ENCODE measurements at places on chromosomes 3 and 15.

DNA sequence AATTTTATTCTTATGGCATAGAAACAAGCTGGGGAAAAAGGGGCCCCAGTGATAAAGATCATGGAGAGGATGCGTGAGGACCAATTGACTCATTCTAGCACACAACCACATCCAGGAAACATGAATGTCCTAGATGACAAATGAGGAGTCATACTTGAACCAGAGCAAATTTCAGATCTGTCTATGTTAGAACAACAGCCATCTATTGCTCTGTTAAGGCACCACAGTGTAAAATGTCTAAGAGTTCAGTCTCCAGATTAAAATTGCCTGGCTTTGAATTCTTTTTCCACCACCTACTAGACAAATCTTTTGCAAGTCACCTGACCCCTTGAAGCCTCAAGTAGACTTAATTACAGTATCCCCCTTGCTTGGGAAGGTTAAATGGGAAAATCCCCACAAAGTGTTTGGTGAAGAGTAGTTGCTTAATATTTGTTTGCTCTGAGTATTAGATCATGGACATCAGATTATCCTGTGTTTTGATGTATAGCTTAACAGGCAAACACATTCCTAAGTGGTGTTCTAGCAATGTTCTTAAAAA lies 258.7 kb upstream of the TGFBR2 start:
- peak; percentile 18 for DNase-seq

- DNase-seq: peak; percentile 24
Observed at GRCh38 chr3:40645883-40646282, 121.1 kb downstream of the ZNF621 start.

- DNase-seq: no peak
Observed at GRCh38 chr3:97235611-97236315, 421.4 kb downstream of the EPHA6 start.

GRCh38 chr3:1197051-1197450 lies 104.2 kb downstream of the CNTN6 start:
- DNase-seq: no peak

- no peak for DNase-seq
Observed at GRCh38 chr3:33008282-33008681, 56.8 kb downstream of the CCR4 start.

GRCh38 chr15:48440084-48440483 lies 108.9 kb downstream of the DUT start:
- DNase-seq: no peak

DNA sequence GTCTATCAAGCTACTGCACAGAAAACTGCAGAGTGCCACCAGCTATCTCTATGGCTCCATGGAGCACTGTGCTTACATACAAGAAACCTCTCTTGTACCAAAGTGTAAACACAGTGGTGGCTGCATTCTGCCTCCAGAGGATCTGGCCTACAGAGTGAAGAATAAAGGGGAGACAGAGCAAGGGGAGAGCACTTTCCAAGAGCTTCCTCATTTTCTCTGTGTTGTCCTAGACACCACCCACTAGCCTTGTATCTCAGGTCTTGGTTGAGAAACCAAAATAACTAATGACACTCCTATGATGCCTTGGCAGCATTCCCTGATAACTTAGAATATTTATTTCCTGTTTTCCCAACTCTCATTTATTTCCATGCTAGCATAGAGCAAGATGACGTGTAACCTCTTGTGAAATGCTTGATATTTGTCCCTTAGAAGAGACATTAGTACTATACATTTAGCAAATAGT lies 56.9 kb upstream of the PHLDB2 start:
- no peak for DNase-seq

- DNase-seq: no peak
Observed at GRCh38 chr3:156681002-156681401, 6.6 kb downstream of the TIPARP start.

DNA sequence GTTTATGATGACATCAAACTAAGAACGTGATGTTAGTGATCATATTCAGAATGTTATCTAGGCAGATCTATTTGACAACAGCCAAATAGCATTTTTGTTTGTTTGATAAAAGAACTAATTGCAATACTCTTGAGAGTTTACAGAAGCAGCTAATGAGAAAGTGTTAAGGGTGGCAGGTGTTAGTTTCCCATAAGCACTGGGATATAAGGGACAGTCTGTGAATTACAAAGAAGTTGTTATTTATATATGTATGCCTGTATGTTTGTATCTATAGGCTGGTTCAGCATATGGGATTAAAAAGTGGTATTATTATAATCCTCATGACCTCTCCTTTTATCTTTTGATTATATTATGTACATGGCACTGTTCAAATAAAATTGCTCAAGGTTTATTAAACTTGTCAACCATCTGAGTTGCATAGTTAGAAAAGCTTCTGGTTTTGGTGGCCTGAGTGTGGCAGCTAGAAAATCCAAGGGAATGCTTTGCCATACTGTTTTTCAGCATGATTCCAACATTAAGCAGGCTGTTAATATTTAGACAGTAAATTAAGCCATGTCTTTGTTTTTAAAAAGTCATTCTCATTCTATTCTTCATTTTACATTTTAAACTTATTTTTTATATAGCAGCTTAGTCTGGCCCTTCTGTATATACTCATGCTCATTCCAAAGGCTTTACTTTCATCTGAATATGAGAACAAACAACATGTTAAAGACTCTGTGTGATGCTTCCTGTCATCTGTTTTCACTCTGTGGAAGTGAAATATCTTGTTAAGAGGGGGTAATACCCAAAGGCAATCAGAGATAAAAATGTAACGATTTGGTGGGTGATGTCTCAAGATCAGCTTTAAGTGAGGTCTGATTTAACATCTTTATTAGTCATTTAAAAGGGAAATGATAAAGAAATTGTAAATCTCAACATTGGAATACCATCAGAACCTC lies 13.1 kb downstream of the ROBO2 start:
- no peak for DNase-seq

DNA sequence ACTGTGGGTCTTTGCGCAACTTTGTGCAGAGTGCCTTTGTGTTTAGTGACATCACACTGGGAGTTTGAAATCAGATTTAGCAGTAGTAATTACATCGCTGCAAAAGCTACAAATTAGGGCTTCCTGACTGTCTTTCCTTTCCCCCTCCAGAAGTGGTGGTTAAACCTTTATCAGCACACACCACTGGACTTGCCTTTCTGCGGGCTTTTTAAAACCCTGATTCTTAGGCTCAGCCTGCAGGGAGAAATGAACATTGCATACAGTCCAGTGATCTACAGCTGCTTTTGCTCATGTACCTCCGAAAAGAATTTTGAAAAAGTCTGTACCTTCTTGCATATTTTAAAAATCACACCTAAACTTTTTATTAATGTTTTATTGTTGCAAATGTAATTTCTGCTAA lies 219.7 kb upstream of the NAALADL2 start:
- DNase-seq: no peak

GRCh38 chr3:123350971-123351370 lies 97.9 kb downstream of the ADCY5 start:
- no peak for DNase-seq

GRCh38 chr15:56950979-56951378 lies 32.5 kb downstream of the TCF12 start:
- no peak for DNase-seq

- DNase-seq: no peak
Observed at GRCh38 chr3:45957586-45957985, 14.3 kb downstream of the CXCR6 start.

- DNase-seq: peak; percentile 60
Observed at GRCh38 chr15:67024314-67024997, 40.9 kb upstream of the SMAD3 start.

GRCh38 chr15:25060472-25060803 lies 105.7 kb downstream of the SNRPN start:
- no peak for DNase-seq

DNA sequence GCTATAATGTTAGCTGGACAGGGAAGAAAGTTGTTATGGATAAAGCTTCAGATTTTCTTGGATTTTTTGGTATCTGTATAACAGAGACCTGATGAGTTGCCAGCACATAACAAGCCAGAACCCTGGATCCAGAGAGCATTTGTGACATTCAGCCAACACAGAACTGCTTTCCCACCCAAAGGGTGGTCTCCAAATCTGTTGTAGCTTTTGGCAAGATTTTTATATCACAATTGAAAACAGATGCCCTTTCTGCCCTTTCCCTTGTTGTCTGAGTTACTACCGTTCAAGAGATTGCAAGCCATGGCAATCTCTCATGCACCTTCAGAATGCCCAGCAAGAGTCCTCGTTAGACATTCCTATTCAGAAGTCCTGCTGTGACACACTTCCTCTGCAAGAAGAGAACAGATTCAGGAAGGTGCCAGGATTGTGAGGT lies 107.6 kb upstream of the FGF7 start:
- DNase-seq: no peak

DNA sequence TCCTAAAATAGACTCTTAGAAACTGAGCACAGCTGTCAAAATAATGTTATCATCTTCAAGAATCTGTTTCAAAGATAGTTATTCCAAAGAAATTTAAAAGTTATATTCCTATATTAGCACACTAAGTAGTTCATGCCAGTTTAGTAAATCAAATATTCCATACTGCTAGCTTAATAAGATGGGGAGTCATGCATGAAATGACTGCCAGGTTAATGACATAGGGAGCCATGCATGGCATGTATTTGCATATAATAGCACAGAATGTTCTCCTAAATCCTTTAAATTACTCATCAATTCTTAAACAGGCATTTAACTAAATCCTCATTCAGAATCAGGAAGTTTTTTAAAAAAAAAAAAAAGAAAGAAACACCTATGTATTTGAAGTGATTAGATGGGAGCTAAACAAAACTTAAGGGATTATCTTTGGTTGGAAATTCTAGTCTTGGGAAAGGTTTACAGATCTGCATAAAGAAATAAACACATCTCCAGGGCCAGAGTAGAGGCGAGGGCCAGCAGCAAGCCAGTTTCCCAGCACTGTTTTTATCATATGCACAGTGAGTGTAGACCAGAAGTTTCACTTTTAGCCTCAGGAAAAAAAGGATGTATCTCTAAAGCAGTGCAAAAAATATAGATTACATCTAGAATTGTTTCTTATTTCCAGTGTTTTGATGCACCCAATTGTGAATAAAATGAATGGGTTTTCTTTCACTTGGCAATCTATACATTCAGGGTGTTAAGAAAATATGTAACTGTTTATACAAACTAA lies 366.4 kb upstream of the AGTR1 start:
- no peak for DNase-seq

DNA sequence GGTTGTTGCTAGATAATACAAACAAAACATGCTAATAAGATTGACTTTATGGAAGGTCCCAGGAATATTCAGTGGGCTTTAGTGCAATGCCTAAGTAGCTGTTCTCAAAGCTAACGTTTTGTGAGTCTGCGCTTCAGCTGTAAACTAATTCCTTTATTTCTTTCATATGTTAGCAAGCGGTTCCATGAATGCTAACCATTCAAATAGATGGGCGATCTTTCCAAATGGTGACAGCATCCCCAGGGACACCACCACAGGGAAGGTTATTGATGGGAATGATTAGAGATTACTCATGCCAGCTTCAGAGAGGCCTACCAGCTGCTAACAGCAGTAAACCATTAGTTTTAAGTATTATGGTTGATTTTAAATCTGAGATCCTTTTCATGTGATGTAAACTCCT lies 405.7 kb upstream of the MCTP2 start:
- no peak for DNase-seq

DNA sequence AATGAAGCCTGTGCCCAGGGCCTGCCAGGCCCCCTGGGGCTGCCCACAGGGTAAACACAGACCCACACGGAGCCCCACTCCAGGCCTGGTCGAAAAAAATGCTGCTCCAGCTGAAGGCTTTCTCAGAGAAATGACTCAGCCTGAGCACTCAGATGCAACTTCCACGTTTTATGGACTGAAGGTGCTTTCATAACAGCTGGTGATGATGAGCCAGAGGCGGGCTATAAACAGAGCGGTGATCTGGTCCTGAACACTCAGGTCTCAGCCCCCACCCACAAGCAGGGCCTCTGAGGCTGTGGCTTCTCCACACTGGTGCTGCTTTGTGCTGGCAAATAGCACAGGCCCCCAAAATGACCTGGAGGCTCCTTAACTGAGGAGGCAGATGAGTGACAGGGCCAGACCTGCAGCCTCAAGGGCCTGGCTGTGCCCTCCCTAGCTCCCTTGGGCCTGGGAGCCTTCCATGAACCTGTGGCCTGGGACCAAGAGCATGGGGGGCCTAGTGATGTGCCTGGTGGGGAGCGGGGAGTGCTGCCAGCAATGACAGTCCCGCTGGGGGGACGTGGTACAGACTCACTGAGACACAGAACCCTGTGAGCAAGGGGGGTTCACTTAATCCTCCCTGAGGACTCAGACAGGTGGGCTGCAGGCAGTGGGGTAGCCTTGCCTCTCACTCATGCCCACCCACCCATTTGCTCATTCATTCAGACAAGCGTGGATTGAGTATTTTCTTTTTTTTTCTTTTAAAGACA lies 23.0 kb upstream of the FURIN start:
- peak; percentile 84 for DNase-seq

GRCh38 chr3:29642393-29643033 lies 361.6 kb downstream of the RBMS3 start:
- no peak for DNase-seq

DNA sequence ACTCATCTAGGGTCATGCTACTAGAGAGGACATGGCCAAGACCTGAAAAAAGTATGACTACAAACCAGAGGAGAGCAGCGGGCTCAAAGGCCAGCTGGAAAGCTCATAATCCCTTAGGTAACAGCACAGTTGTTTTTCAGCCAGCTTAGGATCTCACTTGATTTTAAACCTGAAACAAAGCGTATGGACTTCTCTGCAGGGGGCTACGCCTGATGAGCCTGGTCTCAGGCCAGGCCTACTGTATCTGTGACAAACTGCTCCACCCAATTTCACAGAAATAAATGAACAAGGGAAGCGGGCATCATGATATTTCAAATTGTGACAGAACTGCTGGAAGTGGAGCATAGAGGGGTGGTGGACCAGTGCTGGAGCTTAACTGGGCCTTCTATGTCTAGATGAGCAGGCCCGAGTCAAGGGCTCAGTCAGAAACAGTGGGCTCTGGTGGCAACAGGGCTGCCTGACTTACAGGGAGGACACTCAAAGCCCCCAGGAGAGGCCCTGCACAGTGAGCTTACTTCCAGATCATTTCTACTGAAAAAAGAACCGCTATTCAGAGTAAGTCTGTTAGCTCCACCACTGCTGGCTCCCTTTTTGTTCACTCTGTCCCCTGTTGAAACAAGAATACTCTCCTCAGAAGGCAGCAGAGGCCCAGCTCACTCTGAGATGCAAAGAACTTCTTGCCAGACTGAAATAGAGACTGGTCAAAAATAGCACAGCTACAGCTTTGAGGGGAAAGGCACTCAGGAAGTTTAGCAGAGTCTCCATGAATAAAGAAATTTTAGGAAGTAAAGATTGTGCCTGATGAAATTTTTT lies 47.0 kb downstream of the LRIG1 start:
- no peak for DNase-seq

GRCh38 chr3:88713233-88713691 lies 394.2 kb upstream of the EPHA3 start:
- DNase-seq: peak; percentile 64

DNA sequence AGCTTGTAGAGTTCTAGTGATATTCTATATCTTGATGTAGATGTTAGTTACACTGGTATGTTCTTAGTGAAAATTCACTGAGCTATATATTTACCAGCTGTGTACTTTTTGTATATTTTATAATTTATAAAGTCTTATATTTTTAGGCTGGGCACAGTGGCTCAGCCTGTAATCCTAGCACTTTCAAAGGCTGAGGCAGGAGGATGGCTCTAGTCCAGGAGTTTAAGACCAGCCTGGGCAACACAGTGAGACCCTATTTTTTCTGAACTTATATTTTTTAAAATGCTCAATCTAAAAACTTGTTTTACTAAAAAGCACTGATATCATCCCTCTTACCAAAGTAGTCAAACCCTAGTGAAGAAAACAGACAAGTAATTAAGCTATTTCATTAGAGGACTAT lies 5.1 kb downstream of the MYO9A start:
- DNase-seq: no peak

All from T1000 (cell line).